ENCODE measurements at places on chromosomes 5 and 9.

DNA sequence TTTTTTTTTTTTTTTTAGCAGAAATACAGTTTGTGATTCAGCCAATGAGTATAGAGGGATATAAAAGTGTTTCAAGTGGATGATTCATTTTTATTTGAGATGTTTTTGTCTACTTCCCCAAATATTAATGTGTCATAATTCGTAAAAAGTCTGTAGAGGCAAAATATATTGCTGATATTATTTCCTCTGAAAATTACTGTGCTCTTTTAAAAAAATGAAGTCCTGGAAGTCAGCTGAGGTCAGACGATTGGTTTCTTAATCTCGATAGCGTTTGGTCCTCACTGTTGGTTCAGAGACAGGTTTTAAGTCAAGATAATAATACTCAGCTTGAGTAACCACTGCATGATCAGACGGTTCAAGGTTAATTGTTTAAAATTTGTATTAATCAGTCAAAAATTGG is 19.5 kb downstream of the IL9 start:
- no peak for DNase-seq

- DNase-seq = no peak
These were observed 95.3 kb upstream of the MRPS30 start for GRCh38 chr5:44713446-44713845.

- DNase-seq = no peak
These were observed 61.2 kb upstream of the SLC25A51 start for GRCh38 chr9:37965116-37965515.

DNA sequence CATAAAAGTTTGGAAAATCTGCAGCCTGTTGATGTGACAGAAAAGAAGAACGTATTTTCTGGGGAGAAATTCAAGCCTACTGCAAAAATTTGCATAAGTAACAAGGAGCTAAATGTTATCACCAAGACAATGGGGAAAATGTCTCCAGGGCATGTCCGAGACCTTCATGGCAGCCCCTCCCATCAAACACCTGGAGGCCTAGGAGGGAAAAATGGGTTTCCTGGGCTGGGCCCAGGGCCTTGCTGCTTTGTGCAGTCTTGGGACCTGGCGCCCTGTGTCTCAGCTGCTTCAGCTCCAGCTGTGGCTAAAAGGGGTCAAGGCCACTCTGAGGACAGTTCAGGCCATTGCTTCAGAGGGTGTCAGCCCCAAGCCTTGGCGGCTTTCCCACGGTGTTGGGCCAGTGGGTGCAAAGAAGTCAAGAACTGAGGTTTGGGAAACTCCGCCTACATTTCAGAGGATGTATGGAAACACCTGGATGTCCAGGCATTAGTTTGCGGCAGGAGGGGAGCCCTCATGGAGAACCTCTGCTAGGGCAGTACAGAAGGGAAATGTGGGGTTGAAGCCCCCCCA is 13.1 kb downstream of the CERT1 start:
- DNase-seq = no peak

DNA sequence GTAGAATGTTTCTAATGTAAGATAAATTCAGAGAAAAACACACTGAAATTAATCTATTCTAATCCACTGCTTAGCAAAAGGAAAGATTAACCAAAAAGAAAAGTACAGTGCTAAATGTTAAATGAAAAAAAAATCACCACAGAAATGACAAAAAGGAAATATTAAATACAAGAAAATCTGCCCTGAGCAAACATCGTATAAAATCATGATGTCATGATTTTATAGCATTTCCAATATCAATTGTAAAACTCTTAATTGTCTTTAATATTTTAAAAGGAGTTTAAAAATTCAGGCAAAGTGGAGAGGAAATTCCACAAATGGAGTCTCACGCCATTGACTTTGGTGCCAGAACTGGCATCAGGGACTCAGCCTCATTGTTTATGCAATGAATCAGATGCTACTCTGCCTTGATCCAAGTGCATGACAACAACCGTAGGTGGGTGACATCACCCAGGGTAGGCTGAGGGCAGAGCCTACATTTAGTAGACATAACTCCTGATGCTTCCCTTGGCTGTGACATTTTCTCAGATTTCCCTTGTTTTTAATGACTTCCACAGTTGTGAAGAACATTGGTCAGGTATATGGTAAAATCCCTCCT is 696.8 kb downstream of the SEMA5A start:
- DNase-seq = peak; percentile 55

DNA sequence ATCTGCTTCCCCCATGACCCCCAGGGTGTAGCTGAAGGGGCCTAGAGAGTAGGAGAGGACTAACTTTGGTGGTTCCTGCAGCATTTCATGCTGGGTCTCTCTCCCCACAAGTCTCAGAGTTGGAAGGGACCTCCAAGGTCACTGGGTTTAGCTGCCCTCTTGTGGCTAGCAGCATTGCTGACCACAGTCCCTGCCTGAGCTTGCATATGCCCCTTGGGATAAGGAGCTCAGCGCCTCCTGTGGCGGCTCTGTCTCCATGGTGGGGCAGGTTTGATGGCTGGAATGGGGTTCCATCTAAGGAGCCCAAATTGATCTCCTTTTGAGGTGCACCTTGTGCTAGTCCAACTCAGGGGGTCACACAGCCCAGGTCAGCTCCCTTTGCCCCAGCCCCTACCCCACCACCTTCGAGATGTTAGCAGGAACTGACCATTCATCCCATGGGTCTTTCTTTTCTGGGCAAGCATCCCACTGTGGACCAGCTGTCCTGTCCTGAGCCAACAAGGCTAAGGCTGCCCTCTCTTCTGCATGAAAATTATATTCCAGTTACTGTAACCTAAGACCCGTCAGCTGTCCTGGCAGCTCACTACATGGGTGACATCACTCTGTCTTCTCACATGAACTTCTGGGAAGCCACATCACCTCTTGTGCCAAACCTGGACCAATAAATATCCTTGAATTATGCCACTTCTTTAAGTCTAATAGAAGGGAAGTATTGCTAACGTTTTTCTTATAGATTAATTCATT is 196.2 kb downstream of the HSPA4 start:
- no peak for DNase-seq

- DNase-seq = no peak
These were observed 122.7 kb downstream of the FSTL4 start for GRCh38 chr5:133489632-133490031.

DNA sequence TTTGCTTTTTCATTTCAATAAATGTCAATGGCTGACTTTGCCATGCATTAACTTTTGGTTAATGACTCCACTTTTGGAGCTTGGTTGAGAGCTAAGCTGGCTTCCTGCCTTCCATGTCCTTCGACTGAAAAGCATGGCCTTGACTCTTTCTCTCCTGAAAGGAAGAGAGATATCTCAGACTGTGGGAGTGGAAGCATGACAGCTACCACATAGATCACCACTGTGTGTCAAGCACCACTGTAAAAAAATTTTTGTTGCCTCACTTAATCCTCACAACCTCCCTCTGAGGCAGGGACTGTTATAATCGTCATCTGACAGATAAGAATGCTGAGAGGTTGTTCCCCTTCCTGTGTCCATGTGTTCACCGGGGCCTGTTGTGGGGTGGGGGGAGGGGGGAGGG is 184.8 kb downstream of the RORB start:
- DNase-seq = no peak

GRCh38 chr5:157362012-157362411 is 96.1 kb downstream of the CYFIP2 start:
- DNase-seq = no peak

GRCh38 chr5:73236541-73237128 is 63.6 kb downstream of the TMEM174 start:
- DNase-seq = no peak

DNA sequence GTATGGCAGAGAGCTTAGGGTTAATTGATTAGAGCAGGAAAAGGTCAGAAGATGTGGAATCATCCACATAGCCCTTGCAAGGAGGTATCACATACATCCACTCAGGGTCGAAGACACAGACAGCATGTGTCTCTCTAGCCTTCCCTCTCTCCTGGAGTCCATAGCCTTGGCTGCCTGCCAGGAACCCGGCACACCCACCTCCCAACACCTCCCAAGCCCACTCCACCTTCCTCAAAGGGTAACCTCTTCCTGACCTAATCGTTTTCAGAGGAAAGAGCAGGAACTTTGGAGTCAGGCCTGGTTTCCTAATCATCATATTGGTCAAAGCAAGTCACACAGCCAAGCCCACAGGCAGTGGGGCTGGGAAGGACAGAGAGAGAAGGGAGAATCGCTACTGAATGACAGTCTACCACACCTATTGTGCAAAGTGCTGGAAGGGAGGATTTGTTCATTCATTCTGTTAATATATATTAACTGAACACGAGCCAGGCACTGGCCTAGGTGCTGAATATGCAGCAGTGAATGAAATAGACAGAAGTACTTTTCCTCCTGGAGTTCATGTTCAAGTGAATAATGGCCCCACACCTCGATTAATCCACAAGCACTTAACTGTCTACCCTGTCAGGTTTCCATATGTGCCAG is 107.8 kb downstream of the KCNIP1 start:
- DNase-seq = no peak

DNA sequence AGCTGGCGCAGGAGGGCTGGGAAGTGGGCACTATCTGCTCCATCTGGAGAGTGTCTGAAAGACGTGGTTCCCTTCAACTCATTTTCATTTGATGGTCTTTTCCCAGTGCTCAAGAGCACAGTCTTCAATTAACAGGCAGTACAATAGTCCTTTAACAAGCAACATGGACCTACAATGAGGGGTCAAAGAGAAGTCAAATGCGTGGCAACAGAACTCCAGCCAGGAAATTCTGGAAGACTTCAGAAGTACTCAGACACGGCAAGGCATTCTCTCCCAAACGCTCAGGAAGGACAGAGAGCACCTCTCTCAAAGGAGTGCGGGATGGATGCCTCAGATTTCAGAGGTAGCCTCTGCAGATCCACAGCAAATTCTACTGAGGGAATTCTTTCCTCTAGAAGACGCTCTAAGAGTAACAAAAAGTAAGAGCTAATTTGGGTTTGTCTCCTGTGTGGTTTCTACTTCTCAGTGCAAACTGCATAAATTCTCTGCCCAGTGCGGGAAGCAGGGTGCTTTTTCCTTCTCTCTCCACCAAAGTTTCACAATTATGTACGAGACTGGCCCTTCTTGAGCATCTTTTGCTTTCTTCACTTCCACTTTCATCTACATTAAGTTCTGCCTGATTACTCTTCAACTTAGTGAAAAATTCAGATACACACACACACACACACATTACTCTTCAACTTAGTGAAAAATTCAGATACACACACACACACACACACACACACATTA is 56.4 kb downstream of the LHFPL2 start:
- no peak for DNase-seq

DNA sequence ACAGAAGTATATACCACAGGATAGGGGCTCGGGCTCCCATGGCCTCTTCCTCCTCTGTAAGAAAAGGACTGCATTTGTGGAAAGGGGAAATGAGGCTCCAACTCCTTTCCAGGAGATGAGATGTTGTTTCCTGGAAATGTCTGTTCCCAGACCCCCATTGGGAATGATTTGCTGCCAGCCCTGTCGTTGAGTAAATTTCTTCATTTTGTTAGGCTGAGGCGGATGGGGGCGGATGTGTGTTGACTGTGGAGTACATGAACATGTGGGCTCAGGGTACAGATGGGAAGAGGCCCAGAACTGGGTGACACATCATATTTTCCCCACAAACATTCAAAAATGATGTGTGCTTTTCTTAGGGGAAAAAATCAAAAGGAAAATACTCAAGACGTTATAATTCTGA is 28.8 kb upstream of the TNFAIP8 start:
- DNase-seq = no peak

GRCh38 chr9:116153765-116154333 is at the start of gene PAPPA:
TSS of gene PAPPA (plus strand) at chr9:116153791. CDS start at chr9:116154173, 382 bp downstream.
- DNase-seq = no peak

DNA sequence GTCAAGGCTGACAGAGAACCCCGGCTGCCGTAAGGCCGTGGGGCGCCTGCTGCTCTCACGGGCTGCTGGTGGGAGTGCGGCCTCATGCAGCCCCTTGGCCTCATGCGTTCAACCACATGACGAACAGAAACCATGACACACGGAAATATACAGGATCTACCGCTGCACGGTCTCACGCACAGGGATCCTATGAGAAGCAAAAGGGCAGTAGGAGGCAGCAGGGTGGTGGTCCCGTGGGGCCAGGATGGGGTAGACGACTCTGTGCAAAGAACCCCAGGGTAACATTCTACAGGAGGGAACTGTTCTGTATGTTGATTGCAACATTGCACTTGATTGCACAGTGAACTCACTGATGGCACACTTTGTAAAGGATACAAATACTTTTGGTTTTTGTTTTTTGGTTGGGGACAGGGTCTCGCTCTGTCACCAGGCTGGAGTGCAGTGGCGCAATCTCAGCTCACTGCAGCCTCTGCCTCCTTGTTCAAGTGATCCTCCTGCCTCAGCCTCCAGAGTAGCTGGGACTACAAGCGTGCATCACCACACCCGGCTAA is 51.6 kb downstream of the NACC2 start:
- no peak for DNase-seq

- DNase-seq = no peak
These were observed 5.7 kb downstream of the PAM start for GRCh38 chr5:102760815-102761214.

DNA sequence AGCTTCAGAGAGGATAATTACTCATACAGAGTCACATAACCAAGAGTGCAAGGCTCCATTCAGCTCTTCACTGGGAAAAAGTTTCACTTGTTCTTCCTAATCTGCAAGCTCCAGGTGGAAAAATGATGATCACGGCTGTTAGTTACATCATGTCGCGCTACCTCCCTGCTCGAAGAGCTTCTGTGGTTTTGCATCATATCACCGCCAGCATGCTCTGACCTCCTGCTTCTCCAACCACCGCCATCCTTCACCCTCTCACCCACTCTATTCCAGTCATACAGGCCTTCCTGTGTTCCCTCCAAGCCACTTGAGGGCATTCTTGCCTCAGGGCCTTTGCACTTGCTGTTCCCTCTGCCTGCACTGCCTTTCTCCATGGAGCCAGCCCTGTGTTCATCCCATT is 47.1 kb downstream of the COL27A1 start:
- DNase-seq = no peak

DNA sequence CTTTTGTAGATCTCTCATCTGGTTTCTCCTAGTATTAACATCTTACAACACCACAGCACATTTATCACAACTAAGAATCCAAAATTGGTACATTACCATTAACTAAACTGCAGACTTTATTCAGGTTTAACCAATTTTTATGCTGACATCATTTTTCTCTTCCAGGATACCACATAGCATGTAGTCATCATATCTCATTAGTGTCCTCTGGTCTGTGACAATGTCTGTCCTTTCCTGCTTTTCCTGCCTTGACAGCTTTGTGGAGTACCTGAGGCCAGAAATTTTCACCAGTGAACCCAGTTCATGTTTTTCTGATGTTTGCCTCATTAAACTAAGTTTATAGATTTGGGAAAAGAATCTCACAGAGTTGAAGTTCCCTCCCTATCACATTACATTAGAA is 294.7 kb upstream of the TNC start:
- DNase-seq = no peak

- DNase-seq = no peak
These were observed 35.2 kb downstream of the ZNF366 start for GRCh38 chr5:72472031-72472430.

Measured in AG09309 (cell line).